ENCODE measurements at places on chromosomes 2 and 18.

GRCh38 chr18:79100944-79101343, 31.8 kb downstream of the ATP9B start:
- DNase-seq, result no peak

GRCh38 chr2:43455731-43456642, 139.9 kb downstream of the THADA start:
- no peak for DNase-seq

DNA sequence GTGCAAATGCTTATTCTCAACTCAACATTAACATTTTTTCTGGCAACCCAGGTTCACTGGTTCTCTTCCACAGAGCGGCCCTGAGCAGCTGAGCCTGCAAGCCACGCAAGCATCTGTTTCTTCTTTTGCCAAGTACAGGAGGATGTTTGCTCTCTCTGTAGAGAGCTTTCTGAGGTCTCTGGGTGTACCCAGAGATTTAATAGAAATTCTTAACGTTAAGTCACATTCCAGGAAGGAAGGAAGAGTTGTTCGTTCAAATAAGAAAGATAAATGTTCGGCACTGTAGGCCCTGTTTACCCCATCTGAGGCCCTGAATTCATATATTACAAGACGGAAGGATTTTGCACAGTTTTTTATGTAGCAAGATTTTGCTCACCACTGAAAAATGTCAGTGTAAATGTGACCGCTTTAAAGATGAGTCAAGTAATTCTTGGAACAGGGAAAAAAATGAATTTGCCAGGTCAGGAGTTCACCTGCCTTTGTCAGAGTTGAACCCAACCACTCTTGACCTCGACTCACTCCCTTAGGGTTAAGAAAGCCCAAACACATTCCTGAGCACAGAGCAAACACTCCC, 30.1 kb downstream of the KCTD18 start:
- DNase-seq, result no peak

GRCh38 chr18:51192696-51193095, 4.8 kb downstream of the MEX3C start:
- no peak for DNase-seq

GRCh38 chr2:46144133-46144800, 152.9 kb upstream of the EPAS1 start:
- no peak for DNase-seq

GRCh38 chr2:140657657-140658056, 1473.2 kb downstream of the LRP1B start:
- DNase-seq, result no peak

GRCh38 chr2:234588054-234588430, 91.2 kb upstream of the ARL4C start:
- no peak for DNase-seq

GRCh38 chr2:65583061-65583460, 150.7 kb upstream of the SPRED2 start:
- no peak for DNase-seq

- DNase-seq, result no peak
These were observed 372.5 kb downstream of the RIT2 start for GRCh38 chr18:42742969-42743368.

All from NCI-H345 (cell line).